Spleen (tissue), 13 donors: ENCODE measurements at places on chromosomes 7 and 10. TPM values are rescaled to one million over a fixed set of nuclear protein-coding genes. Genes with fewer than 3 reads are reported as not detected.
A peak's percentile ranks its signal among the peaks of the same experiment; 100 is the strongest.

The MLXIPL gene
- not detected for total RNA-seq

The ZNF32 gene
- 42.4 TPM for total RNA-seq

The STK31 gene
- total RNA-seq, result 0.85 TPM

The LIPN gene
- total RNA-seq, result 2.5 TPM

- no peak for DNase-seq
Measured at GRCh38 chr7:194252-195009, 2.1 kb downstream of the FAM20C start.

DNA sequence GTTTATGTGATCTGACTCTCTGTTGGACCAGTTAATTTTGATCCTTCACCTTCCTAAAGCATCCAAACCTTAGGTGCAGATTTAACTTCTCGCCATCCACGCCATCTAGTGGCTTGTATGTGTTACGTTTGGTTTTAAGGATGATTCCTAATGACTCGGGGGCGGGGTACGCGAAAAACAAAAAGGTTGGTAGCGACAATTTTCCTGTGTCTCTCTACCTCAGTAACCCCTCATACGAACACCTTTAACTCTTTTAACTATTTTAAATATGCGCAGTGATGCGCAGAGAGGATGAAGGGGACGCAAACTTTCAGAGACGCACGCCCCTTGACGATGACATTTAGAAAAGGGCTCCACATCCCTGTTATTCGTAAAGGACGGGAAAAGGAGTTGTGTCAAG lies 714 bp upstream of the KCND2 start:
- no peak for DNase-seq

- DNase-seq, result no peak
Measured at GRCh38 chr10:3949711-3950110, 164.7 kb upstream of the KLF6 start.

- DNase-seq, result no peak
Measured at GRCh38 chr10:126186766-126187165, 201.5 kb downstream of the ADAM12 start.

DNA sequence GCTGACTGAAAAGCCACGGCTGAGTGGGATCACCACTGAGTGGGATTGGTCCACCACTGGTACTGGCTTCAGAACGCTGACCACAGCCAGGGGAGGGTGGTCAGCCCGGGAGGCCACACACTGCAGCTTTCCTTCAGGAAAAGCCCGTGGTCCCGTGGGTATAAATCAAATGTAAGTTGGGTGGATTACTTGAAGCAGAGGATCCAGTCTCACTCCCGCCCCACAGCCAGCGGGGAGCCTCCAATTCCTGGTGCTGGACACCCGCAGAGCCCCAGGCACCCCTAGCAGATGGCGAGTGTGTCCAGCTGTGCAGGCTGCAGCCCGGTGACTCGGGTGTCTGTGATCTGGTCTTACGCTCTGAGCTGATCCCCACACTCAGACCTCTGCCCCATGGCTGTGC lies 231.1 kb upstream of the ZNF32 start:
- DNase-seq, result no peak

DNA sequence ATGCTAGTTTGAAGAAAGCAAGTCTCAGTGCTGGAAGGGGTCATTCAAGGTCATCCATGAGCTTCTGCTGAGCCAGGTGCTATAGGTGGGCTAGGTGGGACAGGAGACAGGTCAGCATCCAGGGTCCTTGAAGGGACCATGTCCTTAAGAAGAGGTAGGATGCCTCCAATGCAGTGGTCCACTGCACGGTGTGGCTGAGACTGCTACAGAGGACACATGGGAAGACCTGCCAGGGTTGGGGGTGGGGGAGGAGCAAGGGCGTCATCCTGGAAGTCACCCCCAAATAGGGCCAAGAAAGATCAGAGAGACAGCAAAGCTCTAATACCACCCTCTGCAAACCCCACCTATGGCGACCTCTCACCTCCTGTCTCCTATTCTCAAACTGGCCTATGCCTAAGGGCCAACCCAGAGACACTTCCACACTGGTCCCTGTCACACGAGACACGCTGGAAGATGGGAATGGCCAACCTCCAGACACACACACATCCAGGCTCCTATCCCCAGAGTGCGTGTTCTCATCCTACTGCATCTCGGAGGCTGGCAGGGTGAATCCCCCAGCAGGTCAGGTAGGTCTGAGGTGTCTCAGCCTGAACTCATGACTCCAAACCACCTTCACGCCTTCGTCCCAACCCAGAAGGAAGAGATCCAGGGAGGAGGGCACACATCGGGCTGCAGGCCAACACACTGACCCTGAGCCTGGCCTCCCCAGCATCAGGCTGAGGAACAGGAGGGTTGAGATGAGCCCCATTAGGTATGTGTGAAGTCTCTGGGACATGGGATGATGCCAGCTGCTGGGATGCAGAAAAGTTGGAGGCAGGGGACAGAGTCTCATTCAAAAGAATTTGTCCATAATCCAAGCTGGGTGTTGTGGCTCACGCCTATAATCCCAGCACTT lies 5.6 kb upstream of the PPP1R35 start:
- DNase-seq, result peak; percentile 68

DNA sequence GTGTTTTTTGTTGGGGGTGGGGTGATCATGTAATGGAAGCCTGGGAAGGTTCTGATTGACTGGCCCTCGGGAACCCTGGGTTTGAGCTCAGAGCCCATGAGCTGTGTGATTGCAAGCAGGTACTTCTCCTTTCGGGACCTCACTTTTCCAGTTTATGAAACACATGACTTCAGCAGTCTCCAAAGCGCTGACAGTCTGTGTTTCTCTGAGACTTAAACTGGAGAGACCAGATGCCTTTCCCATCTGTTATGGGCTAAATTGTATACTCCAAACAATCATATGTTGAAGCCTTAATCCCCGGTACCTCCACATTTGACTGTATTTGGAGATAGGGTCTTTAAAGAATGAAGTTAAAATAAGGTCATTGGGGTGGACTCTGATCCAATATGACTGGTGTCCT lies 493.6 kb downstream of the GALNT17 start:
- DNase-seq, result no peak

- DNase-seq, result no peak
Measured at GRCh38 chr10:67609996-67610793, 85.8 kb downstream of the CTNNA3 start.

DNA sequence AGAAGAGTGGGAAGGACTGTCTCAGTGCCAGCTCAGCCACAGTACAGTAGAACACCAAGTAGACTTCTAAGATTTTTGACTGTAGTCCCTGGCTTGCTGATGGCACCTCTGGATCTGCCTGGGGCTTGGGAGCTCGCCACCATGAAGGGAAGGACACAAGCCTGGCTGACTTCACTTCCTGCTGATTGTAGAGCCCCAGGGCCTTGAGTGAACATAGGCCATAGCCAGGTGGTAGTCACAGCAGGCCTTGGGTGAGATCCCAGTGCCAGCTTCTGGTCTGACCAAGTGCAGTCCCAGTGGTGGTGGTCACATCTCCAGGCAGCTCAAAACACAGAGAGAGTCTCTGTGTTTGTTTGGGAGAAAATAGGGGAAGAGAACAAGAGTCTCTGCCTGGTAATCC lies 57.6 kb upstream of the HBP1 start:
- no peak for DNase-seq

DNA sequence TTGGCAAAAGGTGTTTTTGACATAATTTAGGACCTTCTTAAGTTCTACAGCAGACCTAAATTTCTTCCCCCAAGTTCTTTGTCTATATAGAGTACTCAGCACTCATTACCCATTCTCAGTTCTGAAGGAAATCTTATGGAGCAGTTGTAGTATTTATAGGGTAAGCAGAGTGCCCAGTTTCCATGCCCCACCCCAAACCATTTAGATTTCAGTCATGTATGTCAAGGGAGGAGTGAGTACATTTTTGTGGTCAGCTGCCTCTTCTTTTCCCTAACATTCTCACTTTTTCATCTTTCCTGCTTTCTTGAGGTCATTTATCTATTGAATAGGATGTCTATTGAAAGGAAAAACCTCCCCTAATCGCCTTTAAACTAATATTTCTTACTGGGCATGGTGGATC lies 83.3 kb downstream of the KAT6B start:
- DNase-seq, result no peak

GRCh38 chr7:115116773-115117715 lies 195.2 kb downstream of the MDFIC start:
- no peak for DNase-seq

DNA sequence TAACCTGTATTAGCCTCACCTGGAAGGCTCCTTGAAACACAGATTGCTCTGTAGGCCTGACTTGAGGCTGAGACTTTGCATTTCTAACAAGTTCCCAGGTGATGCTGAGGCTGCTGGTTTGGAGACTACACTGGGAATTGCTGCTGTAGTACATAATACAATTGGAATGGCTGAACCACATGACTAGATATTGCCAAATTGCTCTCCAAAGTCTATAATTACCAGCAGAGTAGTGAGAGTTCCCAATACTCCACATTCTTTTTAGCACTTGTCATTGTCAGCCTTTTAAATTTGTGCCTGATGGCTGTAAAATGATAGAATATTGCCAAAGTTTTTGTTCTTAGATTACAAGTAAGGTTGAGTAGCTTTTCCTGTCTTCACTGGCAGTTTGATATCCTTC lies 39.9 kb downstream of the PLEKHA8 start:
- no peak for DNase-seq

DNA sequence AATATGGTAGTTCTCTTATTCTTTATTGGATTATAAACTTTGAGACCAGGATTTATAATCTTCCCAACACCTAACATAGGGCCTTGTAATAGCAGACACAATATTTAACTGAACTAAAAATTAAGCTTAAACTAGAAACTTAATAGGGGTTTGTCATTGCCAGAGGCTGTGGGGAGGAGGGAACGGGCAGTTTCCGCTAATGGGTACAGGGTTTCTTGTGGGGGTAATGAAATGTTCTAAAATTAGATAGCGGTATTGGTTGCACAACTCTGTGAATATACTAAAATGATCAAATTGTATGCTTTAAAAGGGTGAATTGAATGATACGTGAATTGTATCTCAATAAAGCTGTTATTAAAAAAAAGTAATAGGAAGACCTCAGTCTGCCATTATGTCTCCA lies 45.4 kb downstream of the NT5C2 start:
- DNase-seq, result no peak

DNA sequence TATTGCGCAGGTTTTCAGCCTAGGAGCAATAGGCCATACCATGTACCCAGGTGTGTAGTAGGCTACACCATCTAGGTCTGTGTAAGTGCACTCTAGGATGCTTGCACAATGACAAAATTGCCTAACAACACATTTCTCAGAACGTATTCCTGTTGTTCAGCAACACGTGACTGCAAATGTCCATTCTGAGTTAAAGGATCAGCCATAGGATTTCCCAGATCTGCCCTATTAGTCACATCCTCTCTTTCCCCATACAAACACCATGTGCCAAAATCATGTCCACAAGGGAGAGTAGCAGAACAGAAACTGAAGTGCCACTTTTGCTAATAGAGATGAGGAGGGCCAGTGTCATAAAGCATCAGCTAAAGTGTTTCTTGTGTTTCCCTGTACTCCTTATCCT lies 42.6 kb upstream of the AMPH start:
- DNase-seq, result no peak
